ENCODE measurements at places on chromosomes 11 and 22.
A peak's percentile ranks its signal among the peaks of the same experiment; 100 is the strongest.

GRCh38 chr22:23071230-23072076 lies 1.1 kb downstream of the GNAZ start:
- no peak for DNase-seq

DNA sequence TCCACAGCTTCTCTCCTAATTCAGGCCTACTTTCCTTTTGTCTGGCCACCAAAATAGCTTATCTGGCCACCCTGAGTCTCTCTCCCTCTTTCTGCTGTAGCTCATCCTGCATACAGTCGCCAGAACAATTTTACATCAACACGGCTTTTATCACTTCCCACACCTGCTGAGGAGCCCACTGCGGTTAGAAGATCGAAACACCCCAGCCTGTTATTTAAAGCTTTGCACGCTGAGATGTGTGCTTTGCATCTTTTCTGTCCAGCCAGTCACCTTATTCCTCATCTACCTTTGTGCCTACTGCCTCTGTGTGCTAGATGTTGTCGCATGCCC lies 96.0 kb downstream of the COMMD9 start:
- no peak for DNase-seq

DNA sequence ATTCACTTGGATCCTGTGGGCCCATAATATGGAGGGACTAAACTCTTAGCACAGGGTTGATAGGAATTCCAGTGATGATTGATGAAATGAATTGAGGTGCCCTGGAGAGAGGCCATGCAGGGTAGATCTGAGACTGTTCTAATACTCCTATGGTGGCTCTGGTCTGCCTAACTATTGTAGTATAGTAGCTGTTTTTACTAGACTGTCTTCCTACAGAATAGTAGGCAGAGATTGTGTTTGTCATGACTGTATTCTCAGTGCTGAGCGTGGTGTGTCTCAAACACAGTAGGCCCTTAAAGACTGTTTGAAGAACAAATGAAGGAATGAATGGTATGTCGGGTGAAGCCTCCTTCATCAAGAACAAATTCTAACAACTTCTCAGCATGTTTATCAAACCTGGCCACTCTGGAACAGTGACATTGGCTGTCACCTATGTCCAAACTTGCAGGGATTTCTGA lies 107.0 kb upstream of the SESN3 start:
- DNase-seq: no peak

DNA sequence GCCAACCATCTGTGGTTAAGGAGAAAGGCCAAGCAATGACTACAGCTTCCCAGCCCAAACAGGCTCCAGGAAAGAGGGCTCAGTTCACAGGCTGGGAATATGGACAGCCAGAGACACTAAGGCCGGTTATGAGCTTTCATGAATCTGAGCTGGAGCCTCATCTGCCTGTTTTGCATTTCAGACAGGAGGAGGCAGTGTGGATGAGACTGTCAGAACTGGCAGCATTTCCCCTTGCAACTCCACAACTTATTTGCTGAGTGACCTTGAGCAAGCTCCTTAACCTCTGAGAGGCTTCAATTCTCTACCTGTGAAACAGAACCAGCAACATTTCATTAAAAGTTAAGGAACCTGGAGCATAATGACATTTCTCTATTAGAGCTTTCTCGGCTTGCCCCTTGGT lies 264.0 kb downstream of the ETS1 start:
- DNase-seq: no peak

GRCh38 chr11:73403541-73403940 lies 27.3 kb downstream of the RELT start:
- no peak for DNase-seq

GRCh38 chr11:69209421-69210309 lies 53.9 kb downstream of the SMIM38 start:
- DNase-seq: no peak

GRCh38 chr22:19878461-19879245 lies 24.0 kb upstream of the GNB1L start:
- no peak for DNase-seq

DNA sequence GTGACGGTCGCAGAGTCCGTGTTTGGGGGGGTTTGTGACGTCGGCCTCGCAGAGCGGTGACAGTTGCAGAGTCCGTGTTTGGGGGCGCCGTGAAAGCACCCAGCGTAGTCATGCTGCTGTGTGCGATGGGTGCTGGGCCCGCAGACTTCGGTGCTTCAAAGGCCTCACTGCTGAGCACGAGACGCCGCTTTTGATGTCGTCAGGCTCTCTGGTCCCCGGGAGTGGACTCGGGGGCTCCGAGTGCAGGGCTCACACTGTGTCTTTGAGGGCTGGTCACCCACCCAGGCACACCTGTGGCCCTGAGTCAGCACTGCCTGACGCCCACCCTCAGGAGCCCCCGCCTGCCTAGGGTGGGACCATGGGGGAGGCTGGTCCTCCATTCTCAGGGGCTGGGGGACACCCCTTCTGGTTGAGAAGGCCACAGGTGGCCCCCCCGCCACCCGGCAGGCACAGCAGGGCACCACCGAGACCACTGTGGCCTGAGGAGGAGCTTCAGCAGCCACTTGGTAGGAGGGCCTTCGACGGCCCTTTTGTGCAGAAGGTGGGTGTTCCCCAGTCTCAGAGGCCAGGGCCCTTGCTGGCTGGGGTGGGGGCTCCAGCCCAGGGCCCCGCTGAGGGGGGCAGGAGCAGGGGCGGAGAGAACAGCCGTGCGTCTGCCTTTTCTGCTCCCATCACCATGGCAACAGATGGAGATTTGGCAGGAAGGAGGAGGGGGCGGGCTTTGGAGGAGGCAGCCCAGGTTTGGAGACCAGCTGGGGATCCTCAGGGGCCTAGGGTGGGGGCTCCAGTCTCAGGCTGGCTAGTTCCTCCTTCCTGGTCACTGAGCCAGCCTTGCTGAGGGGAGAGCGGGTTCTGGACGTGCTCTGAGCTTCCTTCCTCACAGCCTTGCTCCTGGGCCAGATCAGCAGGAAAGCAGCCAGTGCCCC lies 20.9 kb downstream of the BRSK2 start:
- DNase-seq: peak; percentile 86

DNA sequence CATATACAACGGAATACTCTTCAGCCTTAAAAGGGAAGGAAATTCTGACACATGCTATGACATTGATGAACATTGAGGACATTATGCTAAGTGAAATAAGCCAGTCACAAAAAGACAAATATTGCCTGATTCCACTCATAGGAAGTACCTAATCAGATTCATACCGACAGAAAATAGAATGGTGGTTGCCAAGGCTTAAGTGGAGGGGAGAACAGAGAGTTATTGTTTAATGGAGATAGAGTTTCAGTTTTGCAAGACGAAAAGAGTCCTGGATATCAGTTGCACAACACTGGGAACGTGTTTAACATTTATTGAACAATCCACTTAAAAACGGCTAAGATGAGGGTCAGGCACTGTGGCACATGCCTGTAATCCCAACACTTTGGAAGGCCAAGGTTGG lies 45.6 kb upstream of the HIPK3 start:
- DNase-seq: no peak

GRCh38 chr22:37502342-37503182 lies 16.4 kb upstream of the MFNG start:
- no peak for DNase-seq

GRCh38 chr11:15775797-15776196 lies 580.5 kb downstream of the SOX6 start:
- no peak for DNase-seq

DNA sequence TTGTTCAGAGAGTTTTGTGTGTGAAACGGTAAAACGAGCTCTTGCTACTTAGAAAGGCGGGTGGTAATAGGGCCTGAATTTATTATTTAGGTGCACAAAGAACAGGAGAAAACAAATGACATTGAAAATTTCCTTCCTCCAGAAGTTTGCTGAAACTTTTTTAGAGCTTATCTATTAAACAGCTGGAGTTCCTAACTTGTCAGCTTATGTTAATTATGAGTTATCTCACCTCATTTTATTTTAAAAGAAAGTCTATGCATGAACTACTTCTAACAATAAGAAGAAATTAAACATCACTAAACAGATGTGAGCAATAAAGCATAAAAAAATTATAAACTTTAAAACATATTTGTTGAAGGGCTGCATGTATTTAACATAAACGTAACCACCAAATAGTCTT lies 373.9 kb upstream of the ANO3 start:
- no peak for DNase-seq

DNA sequence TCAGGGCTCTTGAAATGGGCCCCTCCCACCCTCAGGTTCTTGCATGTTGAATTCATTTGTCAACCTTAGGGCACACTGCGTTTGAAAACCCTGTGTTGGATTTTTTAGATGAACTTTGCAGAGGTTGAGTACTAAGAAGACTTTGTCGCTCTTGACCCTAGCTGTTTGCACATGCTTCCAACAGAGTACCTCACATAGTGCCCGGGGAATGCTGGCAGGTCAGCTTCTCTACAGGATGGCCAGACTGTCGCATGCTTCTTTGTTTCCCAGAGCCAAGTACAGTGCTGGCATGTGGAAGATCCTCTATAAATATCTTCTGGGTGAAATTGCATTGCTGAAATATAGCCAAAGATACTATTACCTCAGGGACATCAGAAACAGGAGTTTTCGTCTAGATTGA lies 59.9 kb downstream of the FAT3 start:
- no peak for DNase-seq

- DNase-seq: no peak
Measured at GRCh38 chr11:35099278-35100012, 39.5 kb upstream of the CD44 start.

DNA sequence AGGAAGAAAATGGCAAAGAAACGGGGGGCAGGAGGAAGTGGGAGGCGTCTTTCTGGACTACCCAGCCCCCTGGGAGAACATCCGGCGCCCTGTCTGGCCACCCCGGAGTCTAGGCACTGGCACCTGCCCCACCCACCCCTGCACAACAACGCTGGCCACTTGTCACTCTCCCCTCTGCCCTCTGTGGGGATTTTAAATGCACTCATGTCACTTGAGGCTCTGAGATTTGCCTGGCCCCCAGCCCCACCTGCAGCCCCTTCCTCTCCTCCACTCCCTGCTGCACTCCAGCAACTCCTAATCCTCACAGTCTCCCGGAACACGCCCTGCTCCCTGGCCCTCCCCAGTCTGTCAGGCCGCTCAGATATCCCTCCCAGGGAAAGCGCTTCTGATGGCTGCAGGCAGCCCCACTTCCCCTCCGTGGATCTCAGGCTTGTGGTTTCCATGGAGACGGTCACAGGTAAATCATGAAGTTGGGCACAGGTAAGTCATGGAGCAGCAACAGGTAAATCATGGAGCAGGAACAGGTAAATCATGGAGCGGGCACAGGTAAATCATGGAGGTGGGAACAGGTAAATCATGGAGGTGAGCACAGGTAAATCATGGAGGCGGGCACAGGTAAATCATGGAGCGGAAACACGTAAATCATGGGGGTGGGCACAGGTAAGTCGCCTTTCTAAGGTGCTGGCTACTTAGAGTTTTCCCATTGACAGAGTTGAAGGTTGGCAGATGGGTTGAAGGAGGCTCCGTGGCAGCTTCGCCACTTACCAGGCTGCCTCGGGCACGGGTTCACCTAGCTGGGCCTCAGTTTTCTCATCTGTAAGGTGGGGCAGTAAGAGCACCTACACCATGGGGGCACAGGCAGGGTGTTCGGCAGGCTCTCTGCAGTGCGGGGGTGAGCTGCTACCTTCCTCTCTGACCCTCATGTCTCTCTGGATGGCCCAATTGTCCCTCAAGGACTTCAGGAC lies 79.0 kb upstream of the SHISAL1 start:
- no peak for DNase-seq

DNA sequence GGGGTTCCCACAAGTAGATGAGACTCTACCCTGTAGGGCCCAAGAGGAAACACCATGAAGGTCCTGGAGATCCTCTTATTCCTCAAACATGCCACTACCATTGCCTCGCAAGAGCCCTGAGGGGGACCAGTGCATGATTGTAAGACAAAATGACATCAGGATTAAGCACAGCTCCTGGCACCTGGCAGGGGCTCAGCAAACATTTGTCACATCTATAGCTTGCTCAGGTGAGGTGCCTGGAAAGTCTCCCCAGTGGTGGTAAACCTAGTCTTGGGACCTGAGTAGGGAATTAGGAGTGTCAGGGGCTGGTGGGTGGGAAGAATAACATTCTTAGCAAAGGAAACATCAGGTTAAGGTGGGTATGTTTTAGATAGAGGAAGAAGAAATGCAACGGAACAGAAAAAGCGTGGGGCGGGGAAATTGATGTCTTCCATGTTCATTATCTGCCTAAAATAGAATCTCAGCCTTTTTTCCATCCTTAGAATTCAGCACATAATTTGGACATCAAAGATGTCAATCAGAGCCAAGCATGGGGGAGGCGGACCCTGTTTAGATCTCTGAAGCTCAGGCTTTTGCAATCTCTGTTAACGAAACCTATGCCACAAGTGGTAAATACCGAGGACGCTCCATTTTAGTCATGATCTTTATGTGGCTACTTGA lies 924 bp downstream of the YPEL1 start:
- no peak for DNase-seq

DNA sequence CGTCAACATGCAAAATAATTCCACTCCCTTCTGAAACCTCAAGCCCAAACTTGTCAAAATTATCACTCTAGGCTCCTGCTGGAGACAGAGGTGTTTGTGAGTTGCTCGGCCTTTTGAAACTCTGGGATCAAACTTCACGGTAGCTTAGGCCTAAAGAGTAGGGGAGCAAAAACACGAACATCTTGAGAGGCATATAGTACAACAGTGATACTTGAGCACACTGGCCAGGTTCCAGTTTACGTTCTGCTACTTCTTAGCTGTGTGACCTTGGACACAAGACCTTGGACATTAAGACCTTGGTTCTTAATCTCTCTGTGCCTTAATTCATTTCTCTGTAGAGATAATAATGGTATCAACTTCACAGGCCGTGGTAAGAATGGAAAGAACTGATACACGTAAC lies 123.5 kb upstream of the LMO1 start:
- DNase-seq: no peak

DNA sequence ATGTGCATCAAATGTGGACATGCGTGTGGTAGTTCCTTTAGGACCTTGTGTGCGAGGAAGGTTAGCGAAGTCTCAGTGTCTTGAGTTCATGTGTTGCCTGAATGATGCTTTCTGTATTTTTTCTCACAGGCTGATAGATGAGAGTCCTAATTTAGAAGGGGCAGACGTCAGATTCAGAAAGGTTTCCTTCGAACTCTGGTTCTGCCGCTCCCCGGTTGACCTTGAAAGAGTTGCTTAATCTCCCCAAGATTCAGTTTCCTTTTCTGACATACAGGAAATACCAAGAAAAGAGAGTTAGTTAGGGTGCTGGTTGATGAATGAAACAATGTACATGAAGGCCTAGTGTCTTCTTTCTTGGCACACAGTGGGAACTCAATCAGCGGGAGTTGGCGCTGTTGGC lies 35.9 kb upstream of the TTC12 start:
- no peak for DNase-seq

- DNase-seq: no peak
Measured at GRCh38 chr11:79128291-79128690, 312.5 kb downstream of the TENM4 start.

DNA sequence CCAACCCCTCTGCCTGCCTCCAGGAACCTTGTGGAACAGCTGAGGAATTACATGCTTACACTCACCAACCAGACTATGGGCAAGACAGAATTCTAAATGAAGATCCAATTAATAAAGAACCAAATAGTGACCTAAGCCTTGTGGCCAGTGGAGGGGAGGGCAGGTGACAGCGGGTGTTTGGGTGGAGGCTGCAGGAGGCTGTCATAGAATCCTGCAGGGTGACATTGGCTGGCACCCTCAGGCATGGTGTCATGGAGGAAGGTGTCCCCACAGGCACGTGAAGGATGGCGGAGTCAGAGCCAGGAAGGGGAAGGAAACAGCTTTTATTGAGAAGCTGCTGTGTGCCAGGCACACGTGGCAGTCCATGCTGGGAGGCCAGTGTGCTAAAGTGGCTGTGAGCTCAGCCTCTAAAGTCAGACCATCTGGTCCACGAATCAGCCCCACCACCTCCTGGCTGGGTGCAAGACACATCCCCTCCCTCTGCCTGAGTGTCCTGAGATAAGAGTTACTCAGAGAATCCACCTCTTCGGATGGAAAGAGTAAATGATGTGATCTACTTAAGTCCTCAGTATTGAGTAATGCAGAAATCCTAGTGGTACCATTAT lies 8.7 kb downstream of the MYO18B start:
- DNase-seq: no peak
